ENCODE measurements at places on chromosomes 5 and 9.

DNA sequence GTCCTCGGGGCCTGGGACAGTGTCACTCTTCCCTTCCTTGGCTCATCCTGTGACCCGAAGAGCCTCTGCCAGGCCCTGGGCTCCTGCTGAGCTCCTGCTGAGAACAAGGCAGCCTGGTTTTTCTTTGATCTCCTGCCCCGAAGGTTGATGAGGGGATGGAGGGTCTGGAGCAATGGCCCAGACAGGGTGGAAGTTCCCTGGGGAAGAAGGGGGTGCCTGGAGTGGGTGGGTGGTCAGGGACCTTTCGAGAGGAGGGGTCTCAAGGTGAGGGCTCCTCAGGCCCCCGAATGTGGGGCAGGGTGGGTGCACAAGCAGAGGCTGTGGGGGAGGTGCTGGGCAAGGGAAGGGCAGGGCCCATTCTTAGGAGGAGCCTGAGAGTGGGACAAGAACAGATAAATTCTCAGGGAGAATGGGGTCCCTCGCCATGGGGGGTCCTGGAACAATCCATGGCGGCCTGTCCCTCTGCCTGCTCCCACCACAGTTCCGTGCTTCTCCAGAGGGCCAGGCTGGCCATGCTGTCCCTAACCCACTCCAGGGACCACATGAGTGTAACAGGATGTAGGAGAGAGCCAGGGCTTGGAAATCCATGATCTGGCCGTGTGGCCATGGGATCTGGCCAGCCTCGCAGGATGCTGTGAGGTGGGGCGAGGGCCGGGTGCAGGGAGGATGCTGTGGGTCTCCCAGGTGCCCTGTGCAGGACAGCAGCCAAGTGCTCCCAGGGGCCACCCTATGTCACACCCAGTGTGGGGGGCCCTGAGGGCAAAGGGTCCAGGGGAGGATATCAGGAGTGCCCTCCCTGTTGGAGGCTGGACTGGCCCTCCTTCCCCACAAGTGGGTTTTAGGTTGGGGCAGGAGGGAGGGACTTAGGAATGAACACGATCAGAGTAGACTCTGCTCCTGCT, 128.5 kb upstream of the LPCAT1 start:
- no peak for DNase-seq

GRCh38 chr5:104942735-104943134, 1380.1 kb upstream of the NUDT12 start:
- no peak for DNase-seq

DNA sequence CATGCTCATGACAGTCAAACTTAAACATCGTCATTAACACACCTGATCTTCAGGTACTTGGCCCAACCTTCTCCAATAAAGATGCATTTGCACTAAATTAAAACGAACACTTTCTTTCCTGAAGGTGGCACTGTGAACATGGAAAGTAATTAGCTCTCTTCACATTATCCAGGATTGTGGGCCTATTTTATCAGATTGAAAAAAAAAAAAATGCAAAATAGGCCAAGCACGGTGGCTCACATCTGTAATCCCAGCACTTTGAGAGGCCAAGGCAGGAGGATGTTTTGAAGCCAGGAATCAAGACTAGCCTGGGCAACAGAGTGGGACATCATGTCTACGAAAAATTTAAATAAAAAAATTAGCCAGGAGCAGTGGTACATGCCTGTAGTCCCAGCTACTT, 14.4 kb upstream of the CDC20B start:
- no peak for DNase-seq

DNA sequence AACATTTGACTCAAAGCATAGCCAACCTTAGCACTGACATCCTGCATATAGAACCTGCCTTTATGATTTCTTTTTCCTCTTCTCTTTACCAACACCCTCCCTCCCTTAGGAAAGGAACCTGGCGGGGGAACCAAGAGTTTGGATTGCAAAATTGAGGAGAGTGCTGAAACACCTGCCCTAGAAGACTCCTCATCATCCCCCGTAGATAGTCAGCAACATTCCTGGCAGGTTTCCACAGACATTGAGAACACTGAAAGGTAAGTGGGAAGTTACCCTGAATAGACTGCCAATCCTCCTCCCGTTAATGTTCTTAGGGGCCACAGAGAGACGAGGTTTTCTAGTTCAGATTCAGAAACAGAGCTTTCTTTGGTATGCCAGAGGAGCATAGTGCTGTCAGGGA, 88.8 kb downstream of the RGS7BP start:
- DNase-seq: no peak

DNA sequence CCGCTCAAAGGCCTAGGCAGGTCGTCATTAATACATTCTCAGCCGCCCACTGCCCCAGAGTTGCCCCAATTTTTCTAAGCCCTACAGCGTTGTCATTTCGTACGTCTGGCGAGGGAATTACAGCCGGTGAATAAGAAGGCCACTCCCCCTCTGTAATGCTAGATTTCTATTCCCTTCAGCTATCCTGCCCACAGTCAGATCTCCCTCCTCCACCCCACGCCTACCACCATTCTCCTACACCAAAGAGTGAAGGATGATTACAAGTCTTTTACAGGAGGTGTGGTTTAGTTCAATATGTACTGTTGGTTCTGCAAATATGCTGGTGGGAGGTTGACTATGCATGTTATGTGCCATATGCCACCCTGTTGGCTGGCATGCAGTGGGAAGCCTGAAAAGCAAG, 83.7 kb upstream of the SMIM15 start:
- no peak for DNase-seq

DNA sequence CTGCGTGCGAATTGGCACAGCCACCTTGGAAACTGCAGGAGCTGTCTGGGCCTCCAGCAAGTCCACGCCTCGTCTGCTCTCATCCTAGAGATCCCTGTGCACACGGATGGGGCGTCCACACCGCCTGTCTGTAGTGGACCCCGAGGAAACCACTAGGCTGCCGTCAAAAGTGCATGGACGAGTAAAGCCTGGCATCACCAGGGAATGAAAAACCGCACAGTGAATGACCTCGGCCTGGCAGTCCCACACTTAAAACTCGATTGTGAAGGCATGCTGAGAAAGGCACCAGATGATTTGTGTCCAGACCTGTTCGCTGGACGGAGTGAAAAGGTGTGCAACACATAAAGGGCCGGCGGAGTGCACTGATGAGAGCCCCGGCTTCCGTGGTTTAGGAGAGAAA, 50.8 kb downstream of the MRPL36 start:
- DNase-seq: no peak

GRCh38 chr9:129889941-129890717, 54.9 kb downstream of the USP20 start:
- no peak for DNase-seq

DNA sequence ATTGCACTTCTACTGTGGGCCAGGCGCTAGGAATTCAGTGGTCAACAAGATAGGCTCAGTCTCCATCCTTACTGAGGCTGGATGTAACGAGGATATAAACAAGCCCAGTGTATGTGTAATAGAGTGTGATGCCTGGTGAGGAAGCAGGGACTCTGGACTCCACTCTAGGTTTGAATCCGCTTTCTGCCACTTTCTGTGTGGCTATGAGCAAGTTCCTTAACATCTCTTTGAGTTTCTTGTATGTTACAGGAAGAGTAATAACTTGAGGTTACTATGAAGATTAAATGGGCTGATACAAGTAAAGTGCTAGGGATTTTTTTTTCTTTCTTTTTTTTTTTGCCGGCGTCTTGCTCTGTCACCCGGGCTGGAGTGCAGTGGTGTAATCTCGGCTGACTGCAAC, 12.4 kb downstream of the DOCK2 start:
- DNase-seq: no peak

DNA sequence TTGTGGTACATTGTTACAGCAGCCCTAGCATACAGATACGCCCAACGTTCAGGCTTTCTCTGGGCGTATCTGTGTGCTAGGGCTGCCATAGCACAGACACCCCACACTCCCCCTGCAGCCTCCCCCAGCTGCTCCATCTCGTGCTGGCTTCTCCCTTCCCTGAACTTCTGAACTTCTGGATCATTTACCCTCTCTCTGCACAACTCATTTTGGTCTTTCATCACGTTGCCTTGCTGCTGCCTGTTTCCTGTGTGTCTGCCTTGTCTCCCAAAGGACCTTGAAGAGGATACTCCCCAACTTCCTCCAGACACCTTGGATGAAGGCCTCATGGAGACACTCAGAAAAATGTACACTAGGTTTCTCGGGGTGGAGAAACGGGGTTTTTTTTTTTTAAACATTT, 37.3 kb downstream of the SLIT3 start:
- no peak for DNase-seq

DNA sequence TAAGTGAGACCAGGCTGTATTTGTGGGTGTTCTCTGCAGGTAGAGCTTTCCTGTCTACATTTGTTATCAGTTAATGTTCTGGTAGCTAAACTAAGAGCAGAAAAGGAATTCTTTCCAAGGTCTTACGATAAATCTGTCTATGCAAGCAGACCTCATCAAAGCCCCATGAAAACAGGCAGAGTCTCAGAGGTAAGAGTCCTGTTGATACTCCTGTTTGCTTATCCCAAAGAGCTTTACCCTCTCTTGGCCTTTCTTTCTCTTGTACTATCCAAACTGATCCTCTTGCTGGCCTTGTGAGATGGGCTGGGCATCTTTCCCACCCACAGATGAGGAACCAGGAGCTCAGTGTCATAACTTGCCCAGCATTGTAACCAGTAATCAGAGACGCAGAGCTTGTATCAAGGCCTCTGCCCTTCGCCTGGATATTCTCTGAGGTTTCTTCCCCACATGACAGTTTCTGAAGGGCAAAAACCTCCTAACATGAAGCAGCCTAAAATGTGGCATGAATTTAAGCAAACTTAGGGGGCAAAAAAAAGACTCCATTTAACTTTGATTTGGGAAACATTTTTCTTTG, 33.5 kb downstream of the PRKACG start:
- DNase-seq: no peak

- peak; percentile 12 for DNase-seq
Observed at GRCh38 chr9:84271921-84272556, 68.5 kb downstream of the SLC28A3 start.

GRCh38 chr5:177043114-177043513, 20.6 kb downstream of the ZNF346 start:
- no peak for DNase-seq

DNA sequence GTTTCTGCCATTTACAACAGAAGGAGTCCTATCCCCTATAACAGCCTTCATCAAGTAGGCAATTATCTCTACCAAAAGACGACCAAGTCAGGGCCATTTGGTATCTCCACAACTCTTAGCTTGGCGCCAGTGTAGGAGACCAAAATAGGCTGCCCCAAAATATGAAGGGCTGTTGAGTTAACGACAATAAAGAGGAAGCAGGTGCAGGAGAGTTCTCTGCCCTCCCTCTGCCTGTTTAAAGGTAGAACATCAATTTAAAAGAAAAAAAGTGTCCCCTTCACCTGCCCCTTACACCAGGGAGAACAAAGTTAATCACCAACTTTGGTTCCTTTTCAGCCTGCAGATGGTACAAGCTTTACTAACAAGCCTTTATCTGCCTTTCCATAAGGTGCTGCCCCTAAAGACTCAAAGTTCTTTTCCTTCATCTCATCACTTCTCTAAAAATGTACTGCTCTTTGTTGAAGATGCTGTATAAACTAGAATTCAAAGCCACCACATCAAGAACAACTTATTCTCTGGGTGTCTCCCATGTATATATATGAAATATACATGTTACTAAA, 33.3 kb downstream of the PPP1R2B start:
- DNase-seq: no peak

GRCh38 chr5:101728933-101729332, 567.2 kb downstream of the SLCO4C1 start:
- DNase-seq: no peak

- DNase-seq: no peak
Observed at GRCh38 chr5:72171667-72172066, 64.4 kb downstream of the MAP1B start.

DNA sequence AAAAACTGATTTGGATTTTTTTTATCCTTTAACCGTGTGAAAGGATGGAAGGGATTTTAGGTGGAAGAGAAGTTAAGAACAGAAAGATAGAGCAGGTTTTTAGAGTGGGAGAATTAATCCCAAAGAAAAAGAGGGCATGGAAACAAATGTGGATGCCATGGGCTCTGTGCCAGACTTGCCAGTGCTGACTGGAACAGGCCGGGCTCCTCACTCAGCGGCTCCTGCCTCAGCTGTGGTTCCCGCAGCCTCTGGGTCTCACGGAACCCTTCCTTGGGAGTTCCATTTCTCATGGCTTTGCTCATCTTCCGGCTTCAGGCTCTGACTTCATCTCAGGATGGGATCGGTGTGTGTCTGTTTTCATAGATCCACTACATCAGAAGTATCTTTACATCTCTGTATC, 30.4 kb upstream of the SLC2A8 start:
- DNase-seq: no peak

- no peak for DNase-seq
Observed at GRCh38 chr5:149423049-149423793, 44.1 kb upstream of the IL17B start.

GRCh38 chr5:53201746-53202145, 92.2 kb upstream of the MOCS2 start:
- DNase-seq: no peak

- DNase-seq: no peak
Observed at GRCh38 chr9:87581513-87581912, 83.8 kb downstream of the DAPK1 start.

DNA sequence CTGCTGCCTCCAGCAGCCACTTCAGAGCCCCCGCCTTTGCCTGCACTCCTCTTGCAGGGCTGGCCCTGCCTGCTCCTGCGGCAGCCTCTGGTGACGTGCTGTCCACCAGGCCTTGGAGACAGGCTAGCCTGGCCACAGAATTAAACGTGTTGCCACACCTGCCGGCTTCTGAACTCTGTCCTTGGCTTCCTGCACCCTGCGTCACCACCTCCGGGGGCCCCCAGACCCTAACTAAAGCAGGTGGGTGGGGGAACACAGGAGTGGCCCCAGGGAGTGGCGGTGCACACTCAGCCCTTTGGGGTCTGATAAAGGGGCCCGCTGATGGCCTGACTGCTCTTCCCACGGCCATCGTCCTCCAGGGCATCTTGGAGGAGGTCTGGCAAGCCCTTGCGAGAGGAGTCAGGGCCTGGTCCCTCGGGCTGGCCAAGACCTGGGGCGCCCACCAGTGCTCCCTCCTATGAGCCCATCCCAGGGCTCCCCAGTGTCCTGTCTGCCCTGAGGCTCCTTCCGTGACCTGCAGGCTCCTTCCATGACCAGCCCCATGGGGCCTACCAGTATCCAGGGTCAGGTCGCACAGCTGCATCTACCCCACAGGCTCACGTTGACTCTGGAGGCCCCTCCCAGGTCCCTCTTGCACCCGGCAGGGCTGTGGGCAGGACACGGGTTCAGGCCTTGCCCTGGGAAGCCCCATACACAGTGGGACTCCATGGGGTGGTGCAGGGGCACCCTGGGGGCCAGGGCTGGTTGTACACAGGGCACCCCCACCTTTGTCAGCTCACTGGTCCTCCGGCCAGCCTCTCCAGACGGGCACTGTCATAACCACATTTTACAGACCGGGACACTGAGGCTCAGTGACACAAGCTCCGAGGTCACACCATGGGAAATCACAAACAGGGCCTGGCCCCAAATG, 1.0 kb upstream of the MAMDC4 start:
- DNase-seq: no peak

All from anterior cingulate cortex (tissue), 58 donors.